Left ventricle myocardium inferior (tissue), 1 donor: ENCODE measurements at places on chromosomes 4 and X.
A peak's percentile ranks its signal among the peaks of the same experiment; 100 is the strongest.

DNA sequence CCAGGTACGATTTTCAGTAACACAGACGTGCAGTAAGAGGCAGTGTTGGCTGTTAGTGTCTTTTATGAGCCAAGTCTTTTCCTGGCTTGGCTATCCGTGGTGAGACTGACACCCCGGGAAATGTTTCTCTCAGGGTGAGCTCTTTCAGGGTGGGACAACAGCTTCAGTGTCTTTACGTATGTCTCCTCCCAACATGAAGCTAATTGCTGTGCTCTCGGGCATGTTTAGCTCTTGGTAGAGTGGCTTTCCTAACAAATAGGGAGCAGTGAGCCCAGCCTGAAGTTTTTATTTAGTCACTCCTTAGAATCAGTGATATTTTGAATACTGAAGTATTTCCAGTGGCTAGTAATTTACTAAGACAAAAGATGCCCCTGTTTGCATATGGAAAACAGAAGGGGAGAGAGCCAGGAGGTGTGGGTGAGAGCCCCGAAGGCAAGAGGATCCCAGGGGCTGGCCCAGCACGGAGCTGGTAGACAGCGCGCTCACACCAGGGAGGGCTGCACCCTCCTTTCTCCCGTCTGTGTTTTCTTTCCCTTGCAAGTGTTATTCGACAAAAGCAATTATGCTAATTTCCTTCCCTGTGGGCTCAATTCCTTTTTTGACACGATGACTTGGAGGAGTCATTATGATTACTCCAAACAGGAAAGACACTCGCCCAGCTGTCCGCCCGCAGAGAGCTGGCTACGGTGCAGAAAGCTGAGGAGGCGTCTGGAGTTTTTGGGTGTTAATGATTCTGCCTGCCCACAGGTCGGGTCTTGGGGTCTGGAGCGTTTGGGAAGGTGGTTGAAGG lies 47.7 kb downstream of the PDGFRA start:
- no peak for DNase-seq

- DNase-seq: no peak
Measured at GRCh38 chr4:183306811-183307210, 13.3 kb downstream of the CLDN22 start.

DNA sequence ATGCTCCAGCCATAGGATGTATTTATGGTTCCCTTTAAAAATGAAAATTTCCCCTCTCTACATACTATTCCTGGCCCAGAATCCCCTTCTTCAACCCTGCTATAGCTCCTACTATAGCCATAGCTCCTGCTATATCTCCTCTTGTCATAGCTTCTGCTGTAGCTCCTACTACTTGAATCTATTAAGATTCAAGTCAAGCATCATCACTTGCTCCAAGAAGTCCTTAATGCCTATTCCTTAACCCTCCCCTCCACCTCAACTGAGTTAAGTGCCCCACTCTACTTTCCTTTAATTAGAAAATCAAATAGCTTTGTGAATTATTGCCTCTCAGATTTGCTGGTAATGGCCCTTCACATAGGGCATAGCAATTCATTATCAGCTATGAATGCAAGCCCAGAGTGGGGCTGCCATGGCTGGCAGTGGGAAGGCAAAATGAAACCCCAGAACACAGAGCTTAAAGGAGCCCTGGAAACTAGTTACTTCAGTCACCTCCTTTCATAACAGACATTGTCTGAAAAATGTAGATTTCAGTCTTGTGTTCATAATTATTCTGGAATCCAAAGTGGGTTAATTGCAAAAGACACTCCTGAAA lies 15.4 kb downstream of the OCIAD2 start:
- DNase-seq: no peak

- no peak for DNase-seq
Measured at GRCh38 chr4:52645300-52645699, 13.8 kb downstream of the USP46 start.

- peak; percentile 18 for DNase-seq
Measured at GRCh38 chrX:44012484-44013096, 39.4 kb upstream of the NDP start.

- DNase-seq: no peak
Measured at GRCh38 chr4:140969296-140969695, 164.0 kb downstream of the RNF150 start.

- no peak for DNase-seq
Measured at GRCh38 chr4:150149381-150149780, 71.1 kb downstream of the DCLK2 start.

DNA sequence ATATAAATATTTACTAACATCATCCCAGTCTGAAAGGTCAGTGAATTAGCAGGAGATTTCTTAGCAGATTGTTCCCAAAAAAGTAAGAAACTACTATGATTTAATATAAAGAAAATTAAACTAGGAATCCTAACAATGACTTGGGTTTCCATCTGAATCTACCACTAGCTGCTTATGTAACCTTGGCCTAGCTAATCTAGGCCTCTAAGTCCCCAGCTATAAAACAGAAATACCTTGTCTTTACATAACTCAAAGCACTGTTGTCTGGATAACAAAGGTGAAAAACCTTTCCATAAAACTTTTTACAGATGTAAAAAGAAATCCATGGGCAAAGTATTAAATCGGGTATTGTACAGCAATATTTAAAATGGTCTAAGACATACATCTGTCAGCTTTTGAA lies 3.0 kb downstream of the FBXL5 start:
- no peak for DNase-seq

DNA sequence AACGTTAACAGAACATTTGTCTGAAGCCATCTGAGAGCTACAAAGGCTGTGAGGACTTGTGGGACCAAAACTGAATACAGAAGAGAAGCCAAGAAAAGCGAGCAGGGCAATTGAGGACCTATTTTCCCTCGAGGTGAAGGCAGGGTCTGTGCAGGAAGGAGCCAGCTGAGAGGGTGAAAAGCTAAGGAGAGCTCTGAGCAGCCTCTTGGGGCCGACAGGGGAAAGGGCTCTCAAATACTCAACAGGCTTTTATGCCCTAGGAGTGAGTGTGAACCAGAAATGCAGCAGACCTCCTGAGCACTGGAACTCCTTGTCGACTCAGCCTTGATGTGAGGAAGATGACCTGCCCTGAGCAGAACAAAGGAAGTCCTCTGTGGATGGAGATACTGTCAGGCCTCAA lies 54.2 kb downstream of the C4orf50 start:
- no peak for DNase-seq

- DNase-seq: peak; percentile 48
Measured at GRCh38 chr4:124018383-124019317, 622.1 kb downstream of the SPRY1 start.

DNA sequence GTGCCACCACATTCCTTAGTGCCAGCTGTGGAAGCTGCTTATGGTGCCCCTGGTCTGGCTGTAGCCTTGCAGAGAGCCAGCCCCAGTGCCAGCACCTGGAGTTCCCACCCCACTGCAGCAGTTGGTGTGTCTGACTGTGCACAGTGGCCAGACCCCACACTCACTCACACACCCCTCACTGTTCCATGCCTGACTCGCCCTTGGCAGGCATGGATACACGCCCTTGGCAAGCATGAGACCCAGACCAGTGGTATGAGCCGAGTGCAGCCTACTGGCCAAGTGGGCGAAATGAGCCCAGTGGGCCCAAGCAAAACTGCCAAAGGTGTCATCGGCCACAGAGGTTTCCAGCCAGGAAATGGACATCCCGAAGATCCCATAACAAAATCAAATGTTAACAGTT lies 27.4 kb downstream of the NAA11 start:
- no peak for DNase-seq

DNA sequence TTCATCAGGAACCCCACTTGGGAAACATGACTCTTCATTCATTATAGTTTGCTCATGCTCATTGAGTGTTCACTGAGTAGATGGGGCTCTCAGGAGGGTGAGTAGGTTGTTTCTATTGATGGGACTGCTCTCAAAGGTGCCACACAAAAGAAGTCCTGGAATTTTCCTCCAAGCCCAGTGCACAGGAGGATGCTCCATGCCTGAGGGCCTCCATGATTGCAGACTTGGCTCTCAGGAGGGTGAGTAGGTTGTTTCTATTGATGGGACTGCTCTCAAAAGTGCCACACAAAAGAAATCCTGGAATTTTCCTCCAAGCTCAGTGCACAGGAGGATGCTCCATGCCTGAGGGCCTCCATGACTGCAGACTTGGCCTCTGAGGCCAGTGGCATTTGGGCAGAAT lies 108.5 kb downstream of the ZNF674 start:
- no peak for DNase-seq

- DNase-seq: no peak
Measured at GRCh38 chr4:23038626-23039491, 346.1 kb downstream of the GBA3 start.
